ENCODE measurements at places on chromosomes 7 and 10.

GRCh38 chr7:90965211-90965610 lies 299.0 kb upstream of the FZD1 start:
- no peak for DNase-seq

DNA sequence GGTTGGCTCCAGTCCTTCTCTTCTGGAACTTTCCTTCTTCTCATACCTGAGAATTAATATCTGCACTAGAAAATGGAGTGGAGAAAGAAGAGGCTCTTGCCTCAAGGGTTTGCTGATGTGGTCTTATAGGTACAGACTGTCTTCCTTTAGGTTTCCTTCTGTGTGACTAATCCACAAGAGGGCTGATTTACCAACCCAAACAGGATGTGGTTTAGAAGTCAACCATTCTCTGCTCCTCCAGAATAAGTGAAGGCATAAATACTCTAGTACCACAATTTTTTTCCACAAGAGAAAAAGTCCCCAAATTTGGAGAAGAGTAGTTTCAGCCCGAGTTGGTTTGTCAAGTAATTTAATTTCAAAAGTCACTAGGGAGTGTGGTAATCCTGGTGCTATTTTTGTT lies 85.8 kb downstream of the NRP1 start:
- peak; percentile 66 for DNase-seq

DNA sequence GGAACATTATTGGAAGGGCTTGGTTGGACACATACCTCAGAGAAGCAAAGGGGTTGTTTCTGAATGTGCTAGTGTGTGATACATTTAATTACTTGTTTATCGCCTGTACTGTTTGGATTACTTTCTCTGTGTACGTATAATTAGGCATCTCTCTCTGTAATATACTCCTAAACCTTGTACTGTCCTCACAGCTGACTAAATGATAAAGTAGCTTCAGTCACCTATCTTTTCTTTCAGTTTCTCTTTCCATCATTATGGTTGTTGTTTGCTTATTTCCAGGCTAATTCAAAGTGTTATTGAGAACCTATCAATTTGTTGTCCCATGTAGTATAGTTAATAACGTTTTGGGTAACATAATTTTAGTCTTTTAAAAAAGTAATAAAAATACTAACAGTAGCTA lies 34.0 kb downstream of the MXI1 start:
- no peak for DNase-seq

GRCh38 chr7:132419542-132419941 lies 156.7 kb downstream of the PLXNA4 start:
- DNase-seq = no peak

- DNase-seq = no peak
These were observed 437.5 kb upstream of the MBL2 start for GRCh38 chr10:53209944-53210611.

DNA sequence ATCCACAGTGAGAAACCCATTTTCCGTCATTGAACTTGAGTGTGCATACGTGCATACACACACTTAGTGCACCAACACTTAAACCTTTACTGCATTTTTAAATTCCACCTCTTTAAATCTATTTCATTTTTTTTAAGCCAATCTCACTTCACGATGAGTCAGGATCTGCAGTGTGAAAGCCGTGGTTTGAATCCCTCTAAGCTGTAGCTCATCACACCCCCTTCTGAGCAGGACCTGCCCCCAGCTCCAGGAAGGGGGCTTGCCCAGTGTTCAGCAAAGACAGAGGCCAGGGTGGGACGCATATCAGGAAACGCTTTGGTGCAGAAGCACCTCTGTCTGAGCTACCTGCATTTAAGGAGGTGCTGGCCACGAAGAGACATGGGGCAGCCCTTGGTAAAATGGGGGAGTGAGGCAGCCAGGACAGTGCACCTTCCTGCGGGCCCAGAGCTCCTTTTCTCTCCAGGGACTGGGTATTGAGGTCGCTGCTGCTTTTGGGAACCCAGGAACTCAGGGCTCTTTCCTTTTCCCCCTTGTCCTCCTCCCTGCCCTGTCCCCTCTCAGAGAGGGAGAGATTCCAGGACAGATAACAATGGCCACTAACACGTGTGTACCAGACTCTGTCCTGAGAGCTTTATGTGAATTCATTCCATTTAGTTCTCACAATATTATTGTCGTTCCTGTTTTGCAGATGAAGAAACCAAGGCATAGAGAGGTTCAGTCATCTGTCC lies 21.7 kb downstream of the ZNF316 start:
- no peak for DNase-seq

- no peak for DNase-seq
These were observed 154.9 kb downstream of the SDK1 start for GRCh38 chr7:3455806-3456595.

- no peak for DNase-seq
These were observed 433.9 kb downstream of the GLRX3 start for GRCh38 chr10:130570074-130570473.

- no peak for DNase-seq
These were observed 81.0 kb downstream of the KIAA1549 start for GRCh38 chr7:138900035-138900828.

DNA sequence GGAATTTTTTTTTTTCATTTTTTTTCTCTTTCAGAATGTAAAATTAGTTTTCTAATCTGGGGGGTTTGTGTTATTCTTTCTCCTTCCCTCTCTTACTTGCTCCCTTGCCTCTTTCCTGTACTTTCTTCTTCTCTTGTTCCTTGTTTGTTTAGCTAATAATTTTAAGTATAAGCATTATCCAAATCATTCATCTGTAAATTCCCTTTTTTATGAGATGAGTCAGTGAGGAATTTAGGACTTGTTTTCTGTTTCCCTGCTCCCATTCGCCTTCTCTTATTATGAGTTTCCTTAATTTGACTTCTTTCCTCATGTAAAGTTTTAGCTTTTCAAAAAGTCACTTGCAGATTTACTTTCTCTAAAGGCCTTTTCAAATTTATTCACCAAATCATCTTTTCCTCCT lies 154.6 kb upstream of the ETV1 start:
- no peak for DNase-seq

All from AG09309 (cell line).